ENCODE measurements at places on chromosomes 6 and 20.

DNA sequence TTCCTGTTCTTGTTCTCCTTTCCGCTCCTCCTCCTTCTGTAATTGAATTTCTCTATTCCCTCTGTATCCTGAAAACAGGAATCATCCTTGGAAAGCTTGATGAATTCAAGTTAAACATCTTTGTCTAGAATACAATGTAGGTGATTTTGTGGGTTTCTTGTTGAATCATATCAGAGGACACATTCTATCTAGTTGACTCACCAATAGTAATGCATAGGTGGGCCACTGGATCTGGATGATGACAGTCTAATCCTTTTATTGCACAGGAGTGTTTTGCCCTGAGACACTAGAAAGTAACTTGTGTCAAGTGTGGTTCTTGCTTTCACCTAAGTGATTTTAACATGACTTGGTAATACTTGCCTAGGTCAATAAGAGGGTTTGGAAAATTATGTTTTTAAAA lies 164.3 kb downstream of the RFPL4B start:
- no peak for DNase-seq

GRCh38 chr6:35583893-35584688 lies 71.4 kb upstream of the TULP1 start:
- peak; percentile 78 for DNase-seq

DNA sequence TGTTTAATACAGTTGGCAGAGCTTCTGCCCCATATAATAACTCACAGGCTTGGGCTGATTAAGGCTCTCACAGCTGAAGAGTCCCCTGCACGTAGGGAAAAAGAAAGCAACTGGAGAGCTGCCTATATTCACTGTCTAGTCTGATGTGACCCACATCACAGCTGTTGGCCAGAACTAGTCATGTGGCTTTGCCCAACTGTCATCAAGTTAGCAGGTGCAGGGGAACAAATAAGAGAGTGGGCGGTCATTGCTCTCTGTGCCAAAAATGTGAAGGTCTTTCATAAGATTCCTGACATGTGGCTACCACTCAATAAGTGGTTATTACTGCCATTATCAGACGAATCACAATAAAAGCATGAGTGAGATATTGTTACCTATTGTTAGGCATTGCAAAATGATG lies 665.2 kb downstream of the DOK5 start:
- no peak for DNase-seq

GRCh38 chr20:50664254-50664653 lies 27.1 kb downstream of the RIPOR3 start:
- no peak for DNase-seq

- peak; percentile 27 for DNase-seq
These were observed 50.7 kb upstream of the SIRPA start for GRCh38 chr20:1844325-1845162.

GRCh38 chr20:62638055-62638570 lies 4.2 kb upstream of the SLCO4A1 start:
- DNase-seq, result no peak

- no peak for DNase-seq
These were observed 176.4 kb downstream of the TBC1D32 start for GRCh38 chr6:121157906-121158305.

DNA sequence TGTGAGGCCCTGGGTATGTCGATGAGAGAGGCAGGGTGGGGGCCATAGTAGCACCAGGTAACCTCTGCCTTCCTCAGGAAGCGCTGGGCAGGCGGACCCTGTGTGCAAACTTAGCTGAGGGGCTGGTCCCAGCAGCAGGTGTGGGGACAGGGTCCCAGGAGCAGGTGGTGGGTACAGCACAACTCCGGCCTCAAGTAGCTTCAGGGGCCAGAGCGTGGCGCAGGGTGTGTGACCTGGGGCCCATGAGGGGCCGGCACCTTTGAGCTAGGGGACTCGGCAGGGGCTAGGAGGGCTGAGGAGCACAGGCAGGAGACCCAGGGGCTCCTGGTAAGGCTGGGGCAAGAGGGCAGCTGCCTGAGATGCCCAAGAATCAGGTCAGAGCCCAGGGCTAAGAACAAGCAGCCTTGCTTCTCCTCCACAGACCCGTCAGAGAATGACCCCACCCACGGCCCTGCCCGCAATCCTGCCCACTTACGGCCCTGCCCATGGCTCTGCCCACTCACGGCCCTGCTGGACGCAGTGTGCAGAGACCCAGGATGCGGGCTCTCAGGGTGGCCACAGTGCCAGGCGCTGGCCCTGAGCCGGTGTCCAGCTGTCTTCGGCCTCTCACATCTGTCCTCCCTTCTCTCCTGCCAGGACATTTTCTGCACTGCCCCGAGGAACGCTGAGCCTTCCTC lies 30.9 kb downstream of the CHRNA4 start:
- no peak for DNase-seq

DNA sequence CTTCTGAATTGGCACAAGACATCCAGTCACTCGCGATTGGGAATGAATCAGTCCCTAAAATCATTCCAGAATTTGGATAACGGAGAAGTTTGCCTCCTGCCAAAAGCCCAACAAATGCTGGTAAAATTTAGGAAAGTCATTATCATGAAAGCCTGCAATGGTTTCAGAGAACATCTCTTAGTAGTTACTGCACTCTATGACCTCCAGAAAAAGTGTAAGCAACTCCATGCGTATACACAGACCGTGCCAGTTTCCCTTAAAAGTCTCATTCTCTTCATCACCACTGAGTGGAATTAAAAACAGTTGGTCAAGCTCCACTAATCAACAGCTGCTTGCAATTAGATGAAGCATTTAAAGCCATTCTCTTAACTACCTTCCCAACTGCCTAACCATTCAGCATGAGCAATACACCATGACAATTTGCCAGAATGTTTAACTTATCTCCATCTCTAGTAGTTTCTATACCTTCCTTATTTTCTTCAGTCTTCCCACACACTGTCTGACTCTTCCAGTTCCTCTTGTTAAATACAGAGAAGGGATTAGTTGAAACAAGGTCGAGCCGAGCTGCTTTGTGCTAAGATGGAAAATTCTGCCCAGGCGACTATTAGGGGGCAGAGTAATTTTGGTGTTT lies 183.6 kb upstream of the PRDM1 start:
- DNase-seq, result no peak

GRCh38 chr20:699342-699741 lies 23.7 kb upstream of the SCRT2 start:
- DNase-seq, result no peak

- DNase-seq, result no peak
These were observed 67.7 kb downstream of the RPP40 start for GRCh38 chr6:4935975-4936680.

GRCh38 chr6:37893257-37893656 lies 73.7 kb downstream of the ZFAND3 start:
- no peak for DNase-seq

GRCh38 chr6:1075444-1075843 lies 236.5 kb upstream of the FOXQ1 start:
- DNase-seq, result no peak
